Mesenteric fat pad (tissue), 1 donor: ENCODE measurements at places on chromosomes 11 and 22.

- DNase-seq, result no peak
Measured at GRCh38 chr22:40721266-40721665, 42.0 kb downstream of the MCHR1 start.

DNA sequence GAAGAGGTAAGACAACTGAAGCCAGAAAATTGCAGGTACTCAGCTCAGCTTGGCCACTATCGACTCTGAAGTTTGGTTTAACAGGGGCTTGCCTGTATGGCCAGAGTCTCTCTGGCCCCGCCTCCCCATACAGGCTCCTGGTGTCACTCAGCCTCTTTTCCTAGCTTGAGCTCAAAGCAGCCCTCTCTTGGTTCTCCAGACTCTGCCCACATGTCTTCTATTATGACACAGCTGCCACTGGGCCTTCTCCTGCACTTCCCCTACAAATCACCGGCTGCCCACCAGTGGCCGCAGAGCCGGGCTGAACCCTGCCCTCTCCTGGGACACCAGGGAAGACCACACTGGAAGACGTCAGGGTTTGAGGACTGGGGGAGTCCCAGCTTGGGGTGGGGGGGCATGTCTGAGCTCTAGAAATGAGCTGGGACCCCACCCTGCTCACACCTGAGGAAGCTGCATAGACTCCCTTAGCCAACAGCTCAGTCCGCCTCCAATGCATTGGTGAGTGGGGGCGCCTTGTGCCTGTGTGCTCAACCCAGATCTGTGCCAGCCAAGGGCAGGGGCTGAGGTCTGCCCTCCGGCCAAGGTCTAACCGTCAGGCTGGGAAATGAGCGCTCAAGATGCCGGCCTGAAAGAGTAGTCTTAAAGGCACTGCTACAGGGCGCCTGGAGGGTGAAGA, 94.4 kb upstream of the LMO1 start:
- no peak for DNase-seq

- DNase-seq, result no peak
Measured at GRCh38 chr22:37549704-37550059, 10.6 kb upstream of the CDC42EP1 start.

DNA sequence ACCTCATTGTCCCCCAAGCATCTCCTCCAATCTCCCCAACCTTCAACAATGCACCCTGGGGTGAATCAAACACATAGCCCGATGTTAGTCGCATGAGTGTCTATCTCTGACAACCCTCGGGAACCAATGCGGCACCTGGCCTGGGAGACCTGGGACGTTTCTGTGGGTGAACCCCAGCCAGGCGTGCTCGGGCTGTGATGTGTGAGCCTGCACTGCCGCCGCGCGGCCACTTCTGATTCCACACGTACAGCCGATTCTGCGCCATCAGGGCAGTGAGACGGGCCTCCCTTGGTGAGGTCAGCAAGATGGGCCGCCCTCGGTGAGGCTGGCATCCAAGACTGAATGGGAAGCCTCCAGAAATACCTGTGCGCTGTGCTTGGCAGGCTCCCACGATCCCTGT, 5.2 kb upstream of the H19 start:
- DNase-seq, result no peak

DNA sequence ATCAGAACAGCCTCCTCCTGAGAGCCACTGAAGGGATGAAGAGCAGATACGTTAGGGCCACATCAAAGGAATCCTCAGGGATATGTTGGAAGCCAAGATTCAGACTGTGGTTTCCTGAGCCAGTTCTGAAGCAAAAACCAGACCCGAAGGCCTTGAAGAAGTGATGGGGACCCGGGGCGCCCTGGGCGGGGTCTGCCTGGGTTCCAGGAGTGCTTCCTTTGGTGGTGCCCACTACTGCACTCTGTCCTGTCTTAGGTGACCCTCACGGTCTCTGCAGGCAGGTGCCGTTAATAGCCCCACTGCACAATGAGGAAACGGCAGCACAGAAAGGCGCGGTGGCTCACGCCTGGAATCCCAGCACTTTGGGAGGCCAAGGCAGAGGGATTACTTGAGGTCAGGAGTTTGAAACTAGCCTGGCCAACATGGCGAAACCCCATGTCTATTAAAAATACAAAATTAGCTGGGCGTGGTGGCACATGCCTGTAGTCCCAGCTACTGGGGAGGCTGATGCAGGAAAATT, 12.9 kb upstream of the SH3BP1 start:
- no peak for DNase-seq
